ENCODE measurements at places on chromosomes 7 and 10.

DNA sequence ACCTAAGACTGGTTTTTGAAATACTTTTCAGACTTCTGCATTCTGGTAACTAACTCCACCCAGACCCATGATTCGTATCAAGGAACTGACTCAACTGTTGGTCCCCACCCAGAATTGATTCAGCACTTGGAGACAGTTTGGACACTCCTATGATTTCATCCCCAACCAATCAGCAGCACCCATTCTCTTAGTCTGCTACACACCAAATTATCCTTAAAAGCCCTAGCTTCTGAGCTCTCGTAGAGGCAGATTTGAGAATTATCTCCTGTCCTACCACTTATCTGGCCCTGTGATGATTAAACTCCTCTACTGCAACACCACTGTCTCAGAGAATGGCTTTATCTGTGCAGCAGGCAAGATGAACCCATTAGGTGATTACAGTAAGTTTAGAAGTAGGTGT is 7.7 kb upstream of the GSTO1 start:
- no peak for DNase-seq

DNA sequence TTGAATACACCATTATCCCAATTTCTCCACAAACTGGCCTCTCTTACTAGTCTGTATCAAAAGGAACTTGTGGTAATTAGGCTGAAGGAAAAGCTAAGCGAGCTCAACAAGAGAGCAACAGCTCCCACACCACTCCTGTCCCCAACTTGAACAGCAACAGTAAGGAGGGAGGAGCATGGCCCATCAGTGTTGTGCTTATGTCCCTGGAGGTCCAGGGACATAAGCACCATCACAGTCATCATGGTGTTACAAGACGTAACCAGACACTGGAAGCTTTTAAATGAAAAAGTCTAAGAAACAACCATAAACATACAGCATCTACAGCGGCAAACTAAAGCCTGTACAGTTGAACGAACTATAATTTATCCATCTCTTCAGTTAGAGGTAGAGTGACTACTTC is 989 bp downstream of the ERLIN1 start:
- peak; percentile 27 for DNase-seq

DNA sequence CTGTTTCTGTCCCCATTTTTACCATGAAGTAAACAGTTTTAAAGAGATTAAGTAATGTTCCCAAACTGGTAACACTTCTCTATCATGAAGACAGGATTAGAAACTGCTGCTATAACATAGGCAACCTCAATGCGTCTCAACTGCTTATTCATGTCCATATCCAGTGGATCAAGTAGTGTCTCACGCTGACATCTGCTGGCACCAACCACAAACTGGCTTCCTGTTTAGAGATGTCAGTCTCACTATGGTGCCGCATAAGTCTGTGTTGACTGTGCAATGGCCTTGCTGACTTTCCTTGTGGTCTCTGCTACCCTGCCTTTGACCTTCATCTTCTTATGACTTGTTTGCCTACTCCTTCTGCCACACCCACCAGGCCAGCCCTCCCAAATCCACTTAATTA is 369.6 kb upstream of the DPP6 start:
- DNase-seq, result no peak

DNA sequence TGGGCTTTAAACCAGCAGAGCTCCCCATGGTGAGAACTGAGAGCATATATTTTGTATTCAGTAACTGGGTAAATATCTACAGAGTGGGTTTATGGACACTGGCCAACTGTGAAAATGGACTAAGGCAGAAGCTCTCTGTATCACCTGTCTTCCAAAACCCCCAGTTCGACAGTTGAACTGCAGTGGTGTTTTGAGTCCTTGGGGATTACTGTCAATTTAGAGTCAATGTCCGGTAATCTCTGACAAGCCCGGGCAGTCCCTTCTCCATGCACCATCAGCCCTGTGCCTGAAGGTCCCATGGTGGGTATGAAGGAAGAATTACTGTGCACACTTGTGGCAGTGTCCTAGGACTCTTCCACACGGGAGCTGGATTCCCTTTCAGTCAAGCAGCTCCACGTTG is 235.0 kb downstream of the CCSER2 start:
- no peak for DNase-seq

DNA sequence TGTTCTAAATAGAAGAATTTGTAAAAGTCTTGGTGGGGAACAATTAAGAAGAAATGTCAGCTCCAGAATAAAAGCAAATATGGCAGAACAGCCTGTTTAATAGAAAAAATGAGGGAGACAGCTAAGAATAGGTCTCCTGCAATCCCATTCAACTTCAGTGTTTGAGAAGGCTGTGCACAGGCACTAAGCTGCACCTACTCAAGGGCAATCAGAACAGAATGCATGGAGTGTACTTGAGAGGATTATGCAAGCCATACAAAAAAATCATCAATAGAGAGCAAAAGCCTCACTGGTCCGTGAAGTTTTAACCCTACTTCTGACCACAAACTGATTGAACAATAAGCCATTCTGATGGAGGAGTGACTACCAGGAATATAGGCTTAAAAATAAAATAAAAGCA is 690.7 kb upstream of the PCDH15 start:
- DNase-seq, result no peak

- no peak for DNase-seq
These were observed 110.0 kb downstream of the EMX2 start for GRCh38 chr10:117652228-117653169.

GRCh38 chr7:148153616-148154284 is 436.8 kb upstream of the C7orf33 start:
- no peak for DNase-seq

GRCh38 chr10:26806557-26806956 is 54.2 kb downstream of the ABI1 start:
- DNase-seq, result no peak

- DNase-seq, result no peak
These were observed 55.9 kb downstream of the KCNMA1 start for GRCh38 chr10:77581738-77582137.

DNA sequence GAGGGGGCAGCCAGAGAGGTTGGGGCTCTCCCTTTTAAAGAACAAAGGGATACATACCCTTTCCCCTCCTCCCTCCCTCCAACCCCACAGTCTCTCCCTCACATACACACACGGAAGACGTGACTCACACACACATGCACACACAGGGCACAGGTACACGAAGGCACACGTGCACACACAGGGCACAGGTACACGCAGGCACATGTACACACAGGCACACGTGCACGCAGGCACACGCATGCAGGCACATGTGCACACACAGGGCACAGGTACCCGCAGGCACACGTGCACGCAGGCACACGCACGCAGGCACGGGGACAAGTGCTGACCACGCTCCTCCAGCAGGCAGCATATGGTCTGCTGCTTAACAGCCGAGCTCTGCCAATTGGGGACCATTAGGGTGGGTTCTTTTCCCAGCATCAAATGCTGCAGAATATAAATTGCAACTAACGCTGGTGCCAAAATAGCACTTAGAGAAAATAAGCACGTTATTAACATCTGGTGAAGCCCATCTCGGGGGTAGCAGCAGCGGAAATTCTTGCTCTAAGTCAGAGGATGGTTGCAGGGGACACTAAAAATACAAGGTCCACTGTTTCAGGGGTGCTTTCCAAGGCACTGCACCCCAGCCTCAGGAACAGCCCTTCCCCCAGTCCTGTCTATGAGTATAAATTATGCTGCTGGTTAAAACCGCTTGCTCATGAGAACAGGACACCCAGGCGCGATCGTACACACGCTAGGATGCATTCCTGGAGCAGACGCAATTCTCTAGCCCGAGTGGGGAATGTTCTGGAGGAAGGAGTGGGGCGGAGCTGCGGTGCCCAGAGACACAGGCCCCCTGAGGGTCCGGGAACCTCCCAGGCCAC is 55.2 kb upstream of the TNRC18 start:
- no peak for DNase-seq

DNA sequence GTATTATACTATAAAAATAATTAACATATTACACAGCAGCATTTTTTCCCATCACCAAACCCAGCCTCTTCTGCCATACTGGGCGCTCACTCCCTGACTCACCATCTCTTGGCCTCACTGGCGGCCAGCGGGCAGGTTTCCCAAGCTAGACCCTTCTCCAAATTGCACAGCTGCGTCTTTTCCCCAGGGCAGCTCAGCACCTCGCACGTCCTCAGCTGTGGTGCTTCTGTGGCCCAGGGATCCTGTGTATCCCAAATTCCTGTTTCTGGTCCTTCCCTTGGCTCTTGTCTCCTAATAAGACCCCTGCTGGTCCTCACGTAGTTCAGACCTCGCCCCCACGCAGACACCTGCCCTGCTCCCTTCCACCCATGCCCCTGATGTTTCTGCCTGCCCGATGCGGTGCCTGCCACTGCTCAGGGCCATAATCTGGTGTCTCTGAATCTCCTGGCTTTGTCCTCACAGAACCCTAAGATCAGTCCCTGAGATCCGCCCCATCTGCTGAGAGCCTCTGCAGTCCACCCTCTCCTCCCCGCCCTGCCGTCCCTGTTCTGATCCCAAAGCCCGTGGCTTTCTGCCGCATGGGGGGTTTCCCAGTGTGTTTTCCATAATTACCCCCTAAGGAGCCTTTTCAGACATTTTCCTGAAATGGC is 290.1 kb downstream of the TCERG1L start:
- no peak for DNase-seq

DNA sequence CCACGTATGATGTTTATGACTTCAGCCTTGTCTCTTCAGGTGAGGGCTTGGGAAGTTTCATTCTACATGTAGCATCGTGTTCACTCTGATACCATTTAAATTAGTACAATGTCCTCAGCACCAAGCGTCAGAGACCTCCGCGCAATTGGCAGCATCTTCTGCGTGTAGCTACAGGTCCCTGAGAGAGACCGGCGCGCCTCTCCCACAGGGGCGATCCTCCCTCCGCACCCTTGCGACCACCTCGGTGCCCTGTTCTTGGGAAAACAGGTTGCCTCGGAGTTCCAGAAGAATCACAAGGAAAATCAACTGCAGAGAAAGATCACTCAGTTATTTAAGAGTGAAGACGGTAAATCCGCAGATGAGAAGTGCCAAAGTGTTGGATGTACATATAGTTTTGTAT is 206.2 kb downstream of the GATA3 start:
- DNase-seq, result no peak

DNA sequence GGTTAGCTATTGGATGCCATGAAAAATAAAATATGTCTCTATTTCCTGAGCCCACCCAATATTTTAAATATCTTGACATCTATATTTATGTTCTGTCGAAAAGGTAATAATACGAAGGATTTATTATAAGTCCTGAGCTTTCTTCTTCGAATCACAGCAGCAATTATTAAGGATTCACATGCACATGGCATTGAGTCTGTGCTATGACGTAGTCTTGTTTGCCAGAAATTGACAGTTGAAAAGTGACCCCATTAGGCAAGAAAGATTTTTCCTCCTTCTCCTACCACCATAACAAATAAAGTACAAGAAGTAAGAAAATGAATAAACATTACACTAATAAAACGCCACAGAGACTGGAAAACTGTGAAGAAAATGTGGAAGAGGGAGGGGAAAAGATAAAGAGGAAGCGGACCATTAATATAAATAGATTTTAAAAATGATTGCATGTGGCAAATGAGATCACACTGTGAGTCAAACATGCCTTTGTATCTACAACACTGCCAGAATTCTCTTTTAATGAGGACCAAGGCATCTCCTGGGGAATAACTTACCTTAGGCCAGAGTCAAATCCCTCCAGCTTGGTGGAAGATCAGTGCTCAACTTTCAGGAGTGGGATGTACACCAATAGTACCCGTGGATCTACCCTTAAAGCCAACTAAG is 21.6 kb downstream of the FZD1 start:
- DNase-seq, result no peak

Data from GM10248 (cell line).